ENCODE measurements at places on chromosomes 1 and 21.

DNA sequence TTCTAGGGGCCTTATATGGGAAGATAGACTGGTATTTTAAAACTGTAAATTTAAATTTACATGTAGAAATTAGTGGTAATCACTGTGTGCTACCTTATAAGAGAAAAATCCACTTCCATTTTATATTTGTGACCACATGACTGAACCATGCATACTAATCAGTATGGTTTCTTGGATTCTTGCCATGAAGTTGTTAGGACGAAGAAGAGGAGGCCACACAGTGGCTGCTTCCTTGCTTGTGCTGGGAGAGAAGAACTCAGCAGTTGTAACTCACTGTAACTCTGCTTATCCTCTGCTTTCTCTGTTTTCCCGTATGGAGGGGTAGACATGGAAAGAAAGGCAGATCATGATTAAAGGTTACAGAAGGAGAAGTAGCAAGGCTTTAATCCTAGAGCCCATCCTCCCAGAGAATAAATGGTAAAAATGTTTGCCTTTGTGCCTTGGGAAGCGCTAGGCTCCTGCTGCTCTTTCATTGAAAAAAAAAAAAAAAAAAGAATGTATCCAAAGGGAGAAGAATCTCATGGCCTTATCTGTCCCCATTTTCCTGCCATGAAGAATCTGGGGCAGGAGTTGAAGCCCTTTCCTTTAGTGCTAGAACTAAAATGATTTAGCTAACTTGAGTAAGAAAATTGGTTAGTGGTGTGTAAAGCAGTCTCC lies 32.4 kb downstream of the KCTD3 start:
- peak; percentile 81 for DNase-seq

- DNase-seq = no peak
Observed at GRCh38 chr1:103177108-103177775, 68.9 kb upstream of the COL11A1 start.

- DNase-seq = no peak
Observed at GRCh38 chr1:48750109-48750508, 26.6 kb downstream of the BEND5 start.

GRCh38 chr1:82153272-82153629 lies 352.5 kb downstream of the ADGRL2 start:
- DNase-seq = peak; percentile 17

- no peak for DNase-seq
Observed at GRCh38 chr21:31220575-31220974, 123.5 kb downstream of the TIAM1 start.

DNA sequence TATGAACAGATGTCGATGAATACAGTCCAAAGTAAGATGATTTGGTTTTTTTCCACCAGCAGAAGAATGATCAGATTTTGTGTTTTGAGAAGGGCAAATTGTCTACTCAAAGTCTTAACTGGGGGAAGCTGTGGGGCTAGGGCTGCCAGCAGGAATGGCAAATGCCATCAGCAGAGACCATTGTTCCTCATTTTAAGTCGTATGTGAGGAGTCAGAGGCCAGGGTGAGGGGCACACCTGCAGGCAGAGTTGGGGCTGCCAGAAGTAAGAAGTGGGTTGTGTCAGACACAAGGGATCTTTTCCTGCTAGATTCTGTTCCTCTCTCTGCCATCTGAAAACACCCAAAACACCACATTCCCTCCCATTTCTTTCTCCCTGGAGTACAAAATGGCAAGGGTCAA lies 8.7 kb downstream of the PARK7 start:
- no peak for DNase-seq

GRCh38 chr1:203522237-203522636 lies 28.3 kb downstream of the OPTC start:
- no peak for DNase-seq

DNA sequence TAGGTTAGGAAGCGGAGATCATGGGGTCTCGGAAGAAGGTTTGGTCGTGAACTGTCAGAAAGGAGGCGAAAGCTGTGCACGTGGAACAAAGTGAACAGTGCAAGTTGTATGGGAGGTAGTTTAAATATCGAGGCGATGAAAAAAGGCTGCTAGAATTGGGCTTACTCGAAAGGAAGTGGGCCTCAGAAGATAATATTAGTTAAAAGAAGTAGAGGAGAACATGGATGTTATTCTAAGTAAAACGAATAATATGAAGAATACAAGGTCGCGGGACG lies 571 bp downstream of the WDR3 start:
- no peak for DNase-seq

GRCh38 chr1:109578947-109579443 lies 30.6 kb downstream of the GNAI3 start:
- DNase-seq = peak; percentile 11

GRCh38 chr1:214329470-214330220 lies 48.7 kb downstream of the SMYD2 start:
- DNase-seq = no peak

DNA sequence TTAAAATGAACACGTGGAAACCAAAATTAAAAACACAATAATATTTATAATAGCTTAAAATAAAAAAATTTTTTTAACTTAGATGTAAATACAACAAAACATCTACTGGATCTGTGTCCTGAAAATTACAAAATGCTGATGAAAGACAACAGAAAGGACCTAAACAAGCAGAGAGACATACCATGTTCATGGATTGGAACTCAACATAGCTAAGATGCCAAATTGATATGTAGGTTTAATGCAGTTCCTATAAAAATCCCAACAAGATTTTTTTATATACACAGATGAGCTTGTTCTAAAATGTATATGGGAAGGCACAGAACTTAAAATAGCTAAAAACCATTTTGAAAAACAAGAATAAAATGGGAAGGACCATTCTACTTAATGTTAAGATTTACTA lies 81.4 kb downstream of the TRIM11 start:
- no peak for DNase-seq

DNA sequence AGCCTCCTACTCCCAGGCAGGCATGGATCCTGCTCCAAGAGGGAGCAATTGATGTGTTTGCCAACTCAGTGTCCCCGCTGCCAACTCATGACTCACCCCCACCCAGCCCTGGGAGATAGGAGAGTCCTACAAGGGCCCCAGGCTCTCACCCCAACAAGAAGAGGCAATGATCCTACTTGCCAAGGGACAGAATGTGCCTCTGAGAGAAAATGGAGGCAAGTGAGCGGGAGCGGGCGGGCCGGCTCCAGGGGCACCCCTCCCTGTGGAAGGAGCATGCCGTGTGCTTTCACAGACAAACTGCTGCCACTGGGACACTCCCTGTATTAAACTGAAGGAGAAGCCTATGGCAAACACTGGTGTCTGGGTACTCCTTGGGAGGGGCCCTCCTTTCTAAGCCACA lies 16.7 kb downstream of the PKP1 start:
- DNase-seq = no peak

- DNase-seq = peak; percentile 98
Observed at GRCh38 chr21:45363921-45364467, 41.0 kb upstream of the COL18A1 start.

GRCh38 chr1:88875595-88875994 lies 15.8 kb downstream of the GTF2B start:
- DNase-seq = no peak

DNA sequence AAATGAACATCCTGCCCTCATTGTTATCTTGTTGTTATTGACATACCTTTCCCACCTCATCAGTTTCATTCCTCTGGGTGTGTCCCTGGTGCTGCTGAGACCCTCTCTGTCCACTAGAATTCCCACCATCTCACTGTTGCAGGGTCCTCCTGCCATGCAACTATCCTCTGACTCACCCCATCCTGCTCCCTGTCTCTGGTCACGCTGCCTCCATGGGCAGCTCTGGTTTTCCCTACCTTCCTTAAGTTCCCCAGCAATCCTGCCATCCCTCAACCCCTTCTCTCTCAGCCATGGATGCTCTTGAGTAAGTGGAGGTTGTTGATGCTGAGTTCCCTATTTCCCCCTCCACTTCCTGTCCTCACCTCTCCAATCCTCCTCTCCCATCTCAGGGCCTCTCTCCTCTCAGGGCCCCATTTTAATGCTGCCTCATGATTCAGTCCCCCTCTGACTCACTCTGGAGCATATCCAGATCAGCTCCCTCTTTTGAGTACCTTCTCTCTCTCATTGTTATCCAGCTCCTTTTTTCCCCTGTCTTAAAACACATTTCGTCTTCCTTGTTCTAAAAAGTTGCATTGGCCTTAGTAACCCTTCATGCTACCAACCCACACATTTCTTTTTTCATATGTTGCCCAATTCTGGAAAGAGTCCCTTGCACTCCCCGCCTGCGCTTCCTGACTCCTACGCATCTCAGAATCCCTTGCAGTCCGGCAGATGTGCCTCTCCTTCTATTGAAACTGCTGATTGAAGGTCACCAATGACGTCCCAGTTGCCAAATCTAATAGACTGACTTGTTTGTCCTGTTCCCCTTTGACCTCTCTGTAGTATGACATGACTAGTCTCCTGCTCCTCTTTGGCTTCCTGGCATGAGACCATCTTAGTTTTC lies 92.0 kb downstream of the CNIH3 start:
- DNase-seq = peak; percentile 50

GRCh38 chr1:165436994-165437393 lies 7.9 kb downstream of the RXRG start:
- no peak for DNase-seq

GRCh38 chr1:55172272-55172671 lies 42.9 kb downstream of the USP24 start:
- no peak for DNase-seq

GRCh38 chr1:241638909-241639622 lies 1.1 kb downstream of the CHML start:
- DNase-seq = peak; percentile 53

- no peak for DNase-seq
Observed at GRCh38 chr1:161073474-161074121, 3.9 kb upstream of the ARHGAP30 start.

- no peak for DNase-seq
Observed at GRCh38 chr1:41927118-41927517, 8.4 kb upstream of the HIVEP3 start.

GRCh38 chr1:23114424-23115079 lies 54.1 kb downstream of the LUZP1 start:
- no peak for DNase-seq

- no peak for DNase-seq
Observed at GRCh38 chr1:118960026-118960561, 28.0 kb downstream of the TBX15 start.

DNA sequence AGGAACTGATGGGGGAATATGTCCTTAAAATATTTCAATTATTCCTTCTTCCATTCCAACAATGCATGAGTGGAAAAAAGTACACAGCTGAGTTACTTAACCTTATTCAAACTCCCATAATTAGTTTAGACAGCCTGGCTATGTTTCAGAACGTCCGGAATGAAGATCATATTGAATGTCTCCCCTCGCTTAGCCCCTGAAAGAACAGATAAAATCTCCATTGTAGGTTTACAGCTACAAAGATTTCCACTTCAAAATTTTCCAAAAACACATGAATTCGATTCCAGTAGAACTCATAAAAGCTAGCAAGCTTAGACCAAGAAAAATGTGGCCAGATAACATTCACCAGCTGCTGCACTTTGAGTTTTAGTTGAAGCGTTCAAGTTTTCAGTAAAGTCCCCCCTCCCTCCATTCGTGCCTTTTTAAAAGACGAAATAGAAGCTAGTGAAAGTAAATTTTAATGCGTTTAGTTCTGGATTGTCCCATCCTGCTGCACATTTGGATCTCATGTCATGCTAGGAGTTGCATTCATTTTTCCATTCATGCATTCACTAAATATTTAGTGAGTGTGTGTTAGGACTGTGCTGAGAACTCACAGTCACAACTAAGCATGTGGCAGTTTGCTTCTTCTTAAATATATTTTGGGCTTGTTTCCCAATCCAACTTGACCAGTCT lies 29.4 kb upstream of the SSX2IP start:
- DNase-seq = no peak

GRCh38 chr1:5901841-5902240 lies 90.4 kb downstream of the NPHP4 start:
- DNase-seq = no peak

GRCh38 chr1:101178341-101178687 lies 58.5 kb upstream of the S1PR1 start:
- no peak for DNase-seq

GRCh38 chr1:2805801-2806430 lies 4.4 kb upstream of the TTC34 start:
- no peak for DNase-seq

DNA sequence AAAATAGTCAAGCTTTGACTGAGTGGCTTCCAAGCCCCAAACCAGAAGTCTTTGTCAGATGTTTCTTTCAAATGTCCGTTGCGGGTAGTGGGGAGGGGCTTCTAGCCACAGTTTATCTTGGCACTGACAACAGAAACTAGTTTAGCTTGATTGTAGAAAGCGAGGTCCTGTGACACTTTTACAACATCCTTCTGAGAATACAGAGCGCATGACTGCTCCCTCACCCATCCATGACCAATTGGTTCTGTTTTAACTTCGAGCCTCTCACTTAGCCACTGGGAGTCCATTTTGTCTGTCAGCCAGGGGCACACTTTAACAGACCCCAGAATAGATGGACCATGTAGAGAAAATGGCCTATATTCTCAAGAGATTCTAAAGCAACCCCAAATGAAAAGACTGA lies 199.2 kb upstream of the ST6GALNAC5 start:
- DNase-seq = no peak

GRCh38 chr1:13586001-13586400 lies 2.4 kb downstream of the PDPN start:
- DNase-seq = no peak

DNA sequence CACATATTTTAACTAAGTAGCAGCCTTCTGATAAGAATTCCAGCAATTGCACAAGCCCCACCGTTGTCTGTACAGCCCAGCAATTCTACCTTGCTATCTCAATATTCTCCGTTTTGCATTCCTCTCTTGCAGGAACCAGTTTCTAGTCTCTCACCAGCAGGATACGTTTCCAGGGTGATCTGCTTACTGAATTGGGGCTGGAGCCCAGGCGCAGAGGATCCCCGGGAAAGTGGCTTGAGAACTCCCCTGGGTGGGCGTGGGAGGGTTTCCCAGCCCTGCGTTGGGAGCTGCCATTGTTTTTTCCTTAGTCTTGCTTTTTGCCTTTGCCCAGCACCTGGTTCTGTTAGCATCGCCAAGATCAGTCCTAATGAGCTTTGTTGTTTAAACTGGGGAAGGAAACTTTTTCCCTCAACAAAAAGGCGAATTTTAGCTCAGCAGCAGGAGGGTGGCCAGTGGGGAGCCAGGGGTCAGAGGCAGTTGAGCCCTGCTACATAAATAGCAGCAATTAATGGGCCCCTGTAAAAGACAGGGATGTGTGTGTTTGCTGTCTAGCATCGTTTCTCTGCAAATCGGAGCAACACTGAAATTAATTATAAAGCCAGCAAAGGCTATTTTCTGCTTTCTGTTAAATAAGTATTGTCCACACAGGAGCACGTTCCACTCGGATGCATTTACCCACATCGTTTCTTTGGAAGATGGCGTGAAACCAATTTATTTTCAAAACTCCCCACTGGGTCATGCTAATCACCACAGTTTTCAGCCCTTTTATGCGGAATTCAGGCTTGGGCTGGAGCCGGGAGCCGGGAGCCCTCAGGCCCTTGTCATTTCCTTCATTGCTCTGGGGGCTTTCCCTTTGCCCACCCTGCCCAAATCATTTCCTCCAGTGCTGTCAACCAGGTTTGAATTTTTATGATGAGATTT lies 36.6 kb downstream of the HUNK start:
- no peak for DNase-seq

DNA sequence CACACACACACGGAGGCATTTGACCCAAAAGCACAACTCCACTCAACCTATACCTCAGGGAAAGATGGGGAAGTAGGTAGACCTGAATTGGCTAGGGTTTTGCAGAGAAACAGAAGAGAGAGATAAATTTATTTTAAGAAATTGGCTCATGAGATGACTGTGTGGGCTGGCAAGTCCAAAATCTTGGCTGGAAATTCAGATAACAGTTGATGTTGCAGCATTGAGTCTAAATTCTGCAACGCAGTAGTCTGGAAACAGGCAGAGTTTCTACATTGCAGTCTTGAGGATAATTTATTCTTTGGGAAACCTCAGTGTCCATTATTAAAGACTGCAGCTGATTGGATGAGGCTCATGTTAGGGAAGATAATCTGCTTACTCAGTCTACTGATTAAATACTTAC lies 4.3 kb upstream of the LCE2B start:
- DNase-seq = no peak

Measured in iris pigment epithelial cell (primary cell).